Chondrocyte (in vitro differentiated cells): ENCODE measurements at places on chromosomes 5 and 9.
A peak's percentile ranks its signal among the peaks of the same experiment; 100 is the strongest.

- no peak overlapping the region for H3K4me3 ChIP-seq
- DNase-seq, result no peak
- peaks cover 62% of the 10 kb centered on the region for H3K4me1 ChIP-seq
- no peaks in the 10 kb centered on the region for H3K27me3 ChIP-seq
- peaks cover 4% of the 10 kb centered on the region for H3K36me3 ChIP-seq
Observed at GRCh38 chr9:115747731-115748130, 405.9 kb upstream of the PAPPA start.

GRCh38 chr5:88667496-88668201 is 215.3 kb downstream of the MEF2C start:
- peaks cover 91% of the 10 kb centered on the region for H3K27me3 ChIP-seq
- no peak overlapping the region for H3K4me3 ChIP-seq
- DNase-seq, result no peak
- no peak overlapping the region for H3K27ac ChIP-seq

DNA sequence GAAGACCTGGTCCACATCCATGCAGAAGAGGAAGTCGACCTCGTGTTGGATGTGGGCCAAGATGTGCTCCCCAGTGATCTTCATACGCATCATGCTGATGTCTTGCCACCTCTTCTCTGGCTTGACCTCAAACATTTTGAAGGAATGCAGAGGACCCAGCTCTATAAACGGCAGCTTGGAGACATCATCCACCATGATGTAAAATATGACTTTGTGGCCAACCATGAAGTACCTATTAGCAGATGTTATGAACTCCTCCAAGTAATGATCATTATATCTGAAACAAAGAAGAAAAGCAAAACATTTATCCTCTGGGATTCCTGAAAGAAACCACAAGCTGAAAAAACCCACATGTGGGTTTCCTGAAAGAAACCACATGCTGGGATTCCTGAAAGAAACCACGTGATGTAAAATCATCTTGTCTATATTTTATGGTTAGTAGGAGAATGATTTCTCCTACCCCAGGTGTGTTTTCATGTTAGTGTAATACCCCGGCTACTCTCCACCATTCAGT is 52.3 kb downstream of the GGTA1 start:
- no peak for DNase-seq
- no peak overlapping the region for H3K27ac ChIP-seq
- H3K27me3 ChIP-seq, result peaks cover 56% of the 10 kb centered on the region
- no peaks in the 10 kb centered on the region for H3K36me3 ChIP-seq
- H3K4me3 ChIP-seq, result no peak overlapping the region
- H3K4me1 ChIP-seq, result peaks cover 8% of the 10 kb centered on the region

DNA sequence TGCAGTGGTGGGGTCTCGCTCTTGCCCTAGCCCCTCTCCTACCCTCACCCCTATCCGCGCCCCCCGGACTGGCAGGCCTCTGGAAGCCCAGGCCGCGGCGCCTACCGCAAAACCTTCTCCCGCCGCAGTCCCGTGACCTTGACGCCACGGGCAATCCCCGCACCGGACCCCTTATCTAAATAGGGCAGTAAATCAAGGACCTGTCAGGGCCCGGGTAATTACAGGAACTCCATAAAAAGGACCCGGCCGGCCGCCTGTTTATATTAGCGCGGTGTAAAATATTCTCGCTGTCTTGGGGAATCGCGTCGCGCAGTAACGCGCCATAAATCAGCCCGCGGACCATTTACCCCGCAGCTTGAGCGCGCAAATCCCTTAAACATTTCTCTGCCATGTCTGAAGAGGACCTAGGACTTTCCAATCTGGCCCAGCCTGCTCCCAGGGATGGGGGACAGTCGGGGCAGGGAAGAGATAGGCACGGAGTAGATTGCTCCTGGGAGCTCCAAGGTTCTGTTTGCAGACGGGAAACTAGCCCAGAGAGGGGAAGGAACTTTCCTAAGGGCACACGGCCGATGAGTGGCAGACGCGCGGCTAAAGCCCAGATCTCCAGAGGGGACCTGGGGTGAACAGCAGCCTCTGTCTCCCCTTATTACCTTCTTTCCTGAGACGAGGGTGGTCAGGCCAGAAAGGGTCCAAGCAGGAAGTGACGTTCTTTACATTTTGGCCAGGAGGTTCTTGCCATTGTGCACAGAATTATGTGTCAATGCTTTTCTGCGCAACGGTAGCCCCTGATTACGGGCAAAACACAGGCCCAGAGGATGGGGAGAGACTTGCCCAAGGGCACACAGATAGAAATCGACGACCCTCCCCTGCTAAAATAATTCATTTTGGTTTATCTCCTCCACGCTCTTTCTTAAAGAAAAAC is 4.8 kb upstream of the HAND1 start:
- no peaks in the 10 kb centered on the region for H3K36me3 ChIP-seq
- no peak overlapping the region for H3K27ac ChIP-seq
- DNase-seq, result no peak

DNA sequence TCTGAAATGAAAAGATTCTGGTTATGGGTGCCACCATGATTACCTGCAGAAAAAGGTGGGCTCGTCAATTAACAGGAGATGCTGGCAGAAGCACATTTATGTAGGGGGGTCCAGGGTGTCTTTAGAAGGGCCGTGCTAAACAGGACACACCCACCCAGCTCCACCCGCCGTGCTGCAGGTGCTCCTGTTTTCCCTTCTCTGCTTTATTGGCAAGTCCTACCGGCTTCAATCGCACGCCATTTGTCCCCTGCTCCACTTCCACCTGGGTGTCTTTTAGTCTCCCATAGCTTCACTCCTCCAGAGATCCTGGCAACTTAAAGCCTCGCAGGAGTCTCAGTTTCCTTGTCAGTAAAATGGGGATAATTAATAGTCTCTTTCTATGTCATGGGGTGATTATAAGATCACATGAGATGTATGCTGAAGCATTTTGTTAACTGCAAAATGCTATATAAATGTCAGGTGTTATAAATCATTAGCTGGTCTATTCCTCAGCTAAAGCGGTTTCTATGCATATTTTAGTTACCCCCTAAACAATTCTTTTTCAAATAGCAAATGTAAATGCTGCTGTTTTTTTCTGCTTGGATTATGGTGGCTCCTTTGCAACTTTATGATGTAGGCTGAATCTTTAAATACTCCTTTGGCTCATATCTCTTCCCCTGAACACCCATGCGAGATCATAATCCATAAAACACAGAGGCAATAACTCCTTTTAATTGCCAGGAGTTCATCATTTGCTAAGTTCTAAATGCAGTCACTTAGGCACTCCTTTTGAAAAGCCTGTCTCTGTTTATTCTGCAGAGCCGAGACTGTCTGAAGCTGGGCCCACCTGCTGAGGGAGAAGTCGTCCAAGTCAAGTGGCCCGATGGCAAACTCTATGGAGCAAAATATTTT is 406.9 kb downstream of the KDM4C start:
- H3K27ac ChIP-seq, result no peak overlapping the region
- peaks cover 9% of the 10 kb centered on the region for H3K36me3 ChIP-seq
- DNase-seq, result no peak
- no peaks in the 10 kb centered on the region for H3K27me3 ChIP-seq
- H3K4me1 ChIP-seq, result peaks cover 14% of the 10 kb centered on the region

DNA sequence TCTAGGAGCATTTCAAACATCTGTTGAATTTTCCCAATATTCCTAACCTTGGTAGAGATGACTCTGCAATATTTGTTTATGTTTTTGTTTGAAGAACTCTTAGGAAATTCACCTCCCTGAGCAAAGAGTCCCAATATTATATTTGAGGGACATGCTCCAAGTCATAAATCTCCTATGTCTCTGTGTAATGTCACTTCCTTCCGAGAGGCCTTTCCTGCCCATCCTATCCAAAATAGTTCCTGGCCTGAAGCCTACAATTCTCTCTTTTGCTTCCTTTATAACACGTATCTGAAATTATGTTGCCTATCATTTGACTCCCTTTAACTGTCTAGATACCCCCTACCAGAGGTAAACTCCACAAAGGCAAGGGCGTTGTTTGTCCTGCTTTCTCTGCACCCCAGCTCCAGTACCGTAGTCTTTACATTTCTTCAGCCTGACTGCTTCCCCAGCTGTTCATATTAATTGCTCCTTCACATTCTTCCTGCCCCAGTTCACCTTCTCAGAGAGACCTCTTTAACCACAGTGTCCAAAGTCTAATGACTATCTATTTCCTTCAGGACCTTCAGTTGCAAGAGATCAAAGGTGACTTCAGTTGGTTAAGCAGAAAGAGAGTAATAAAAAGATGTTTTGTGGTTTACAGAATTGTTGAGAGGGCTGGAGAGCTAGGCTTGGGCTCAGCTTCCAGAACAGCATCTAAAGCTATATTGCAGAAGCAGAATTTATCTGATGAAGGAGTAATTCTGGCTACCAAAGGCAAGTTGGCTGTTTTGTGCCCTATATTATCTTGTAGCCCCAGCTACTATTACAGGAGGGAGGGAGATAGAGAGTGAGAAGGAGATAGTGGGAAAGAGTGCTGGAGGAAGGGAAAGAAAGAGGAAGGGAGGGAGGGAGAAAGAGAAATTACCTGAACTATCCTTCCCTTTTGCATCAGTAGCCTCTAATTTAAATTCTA is 109.3 kb upstream of the TMEM161B start:
- no peaks in the 10 kb centered on the region for H3K36me3 ChIP-seq
- H3K4me3 ChIP-seq, result no peak overlapping the region
- no peak overlapping the region for H3K27ac ChIP-seq
- no peaks in the 10 kb centered on the region for H3K27me3 ChIP-seq
- DNase-seq, result no peak

DNA sequence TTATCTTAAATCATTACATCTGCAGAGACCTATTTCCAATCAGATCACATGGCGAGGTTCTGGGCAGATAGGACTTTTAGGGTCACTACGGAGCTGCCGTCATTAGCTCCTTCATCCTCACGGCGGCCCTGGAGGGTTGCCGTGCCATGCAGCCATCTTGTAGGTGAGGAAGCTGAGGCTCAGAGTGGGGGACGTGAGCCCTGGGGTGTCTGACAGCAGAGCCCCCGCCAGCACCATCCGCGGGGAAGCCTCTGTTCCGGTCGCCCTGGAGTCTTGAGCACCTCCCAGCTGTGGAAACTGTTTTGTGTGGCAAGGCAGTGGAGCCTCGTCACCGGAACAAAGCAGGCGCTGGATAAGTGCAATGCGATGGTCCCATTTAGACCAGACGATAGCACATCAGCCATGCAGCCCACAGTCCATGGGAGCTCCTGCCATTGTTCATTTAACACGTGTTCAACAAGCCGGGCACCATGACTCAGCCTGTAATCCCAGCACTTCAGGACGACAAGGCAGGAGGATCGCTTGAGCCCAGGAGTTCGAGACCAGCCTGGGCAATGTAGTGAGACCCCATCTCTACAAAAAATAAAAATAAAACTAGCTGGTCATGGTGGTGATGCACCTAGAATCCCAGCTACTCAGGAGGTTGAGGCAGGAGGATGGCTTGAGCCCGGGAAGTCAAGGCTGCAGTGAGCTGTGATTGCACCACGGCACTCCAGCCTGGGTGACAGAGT is 61.9 kb downstream of the KCNT1 start:
- H3K27me3 ChIP-seq, result peaks cover 2% of the 10 kb centered on the region
- H3K36me3 ChIP-seq, result no peaks in the 10 kb centered on the region
- DNase-seq, result no peak
- no peak overlapping the region for H3K4me3 ChIP-seq
- no peaks in the 10 kb centered on the region for H3K4me1 ChIP-seq

GRCh38 chr9:89648247-89649000 is 43.6 kb downstream of the GADD45G start:
- peaks cover 30% of the 10 kb centered on the region for H3K27me3 ChIP-seq
- no peaks in the 10 kb centered on the region for H3K36me3 ChIP-seq
- peak; percentile 81 for DNase-seq
- no peak overlapping the region for H3K4me3 ChIP-seq
- no peak overlapping the region for H3K27ac ChIP-seq
- no peaks in the 10 kb centered on the region for H3K4me1 ChIP-seq

DNA sequence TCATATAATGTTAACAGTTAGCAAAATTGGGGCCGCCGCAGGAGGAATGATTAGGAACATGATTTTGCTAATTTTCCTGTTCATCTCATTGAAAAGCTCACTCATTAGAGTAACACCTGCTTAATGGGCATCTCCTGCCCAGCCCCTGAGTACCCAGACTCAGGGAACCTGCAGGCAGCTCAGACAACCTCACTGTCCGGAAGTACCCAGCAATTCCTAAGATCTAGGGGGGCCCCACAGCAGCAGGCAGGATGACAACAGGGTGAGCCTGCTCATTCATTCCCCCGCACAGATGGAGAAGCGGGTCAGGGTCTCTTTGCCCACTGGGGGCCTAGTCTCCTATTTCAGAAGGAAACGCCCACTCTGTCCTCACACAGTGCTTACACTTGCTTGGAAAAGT is 12.6 kb downstream of the FAM78A start:
- DNase-seq, result no peak
- no peak overlapping the region for H3K27ac ChIP-seq
- no peak overlapping the region for H3K4me3 ChIP-seq
- peaks cover 5% of the 10 kb centered on the region for H3K36me3 ChIP-seq
- H3K27me3 ChIP-seq, result no peaks in the 10 kb centered on the region
- no peaks in the 10 kb centered on the region for H3K4me1 ChIP-seq

DNA sequence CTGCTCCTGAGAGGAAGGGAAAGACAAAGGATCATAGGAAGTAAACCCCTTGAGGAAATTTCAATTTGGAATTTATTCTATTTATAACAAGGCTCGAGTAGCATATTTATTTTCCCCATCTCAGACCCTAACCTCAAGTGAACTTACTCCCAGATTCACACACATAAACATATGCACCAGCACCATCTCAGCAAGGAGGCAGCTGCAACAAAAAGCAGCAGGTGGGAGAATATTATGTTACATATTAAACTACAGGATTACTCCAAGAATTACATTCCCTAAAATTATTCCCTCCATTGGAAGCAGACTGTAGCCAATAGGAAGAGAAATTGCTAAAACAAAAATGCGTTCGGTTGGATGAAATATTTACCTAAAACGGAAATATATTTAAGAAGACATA is 108.4 kb upstream of the PRSS3 start:
- peaks cover 3% of the 10 kb centered on the region for H3K36me3 ChIP-seq
- peaks cover 2% of the 10 kb centered on the region for H3K27me3 ChIP-seq
- no peak for DNase-seq
- no peak overlapping the region for H3K27ac ChIP-seq

GRCh38 chr5:83306572-83307241 is 164.8 kb upstream of the VCAN start:
- DNase-seq, result peak; percentile 12
- H3K27me3 ChIP-seq, result no peaks in the 10 kb centered on the region

- peaks cover 6% of the 10 kb centered on the region for H3K27me3 ChIP-seq
- H3K36me3 ChIP-seq, result no peaks in the 10 kb centered on the region
- no peak for DNase-seq
- no peak overlapping the region for H3K27ac ChIP-seq
- no peak overlapping the region for H3K4me3 ChIP-seq
Observed at GRCh38 chr5:11941566-11941965, 37.3 kb upstream of the CTNND2 start.

- no peak overlapping the region for H3K27ac ChIP-seq
- H3K27me3 ChIP-seq, result peaks cover 7% of the 10 kb centered on the region
- no peak for DNase-seq
- H3K36me3 ChIP-seq, result no peaks in the 10 kb centered on the region
- no peak overlapping the region for H3K4me3 ChIP-seq
- H3K4me1 ChIP-seq, result no peaks in the 10 kb centered on the region
Observed at GRCh38 chr9:19552282-19553105, 143.7 kb downstream of the ACER2 start.

GRCh38 chr5:175796536-175797499 is 74.6 kb upstream of the CPLX2 start:
- peaks cover 24% of the 10 kb centered on the region for H3K27me3 ChIP-seq
- no peak for DNase-seq
- H3K36me3 ChIP-seq, result no peaks in the 10 kb centered on the region
- H3K4me3 ChIP-seq, result peak overlapping the region; percentile 42
- peaks cover 6% of the 10 kb centered on the region for H3K4me1 ChIP-seq

GRCh38 chr5:17238521-17239041 is 21.1 kb downstream of the BASP1 start:
- no peak for DNase-seq
- H3K27me3 ChIP-seq, result no peaks in the 10 kb centered on the region
- H3K4me3 ChIP-seq, result no peak overlapping the region
- H3K36me3 ChIP-seq, result peaks cover 6% of the 10 kb centered on the region
- peaks cover 78% of the 10 kb centered on the region for H3K4me1 ChIP-seq
- H3K27ac ChIP-seq, result peak overlapping the region; percentile 73
